Activated CD8-positive, alpha-beta memory T cell treated with anti-CD3 and anti-CD28 coated beads for 36 hours (primary cell): ENCODE measurements at places on chromosomes 5 and 9. TPM values are rescaled to one million over a fixed set of nuclear protein-coding genes. Genes with fewer than 3 reads are reported as not detected.

Gene LRRC8A
- total RNA-seq, result 24.7 TPM

Gene SUSD3
- total RNA-seq, result 15.4 TPM

Gene RUSC2
- 1.2 TPM for total RNA-seq

Gene GFI1B
- not detected for total RNA-seq

Gene FOXI1
- not detected for total RNA-seq
